ENCODE measurements at places on chromosomes 2 and 18.

DNA sequence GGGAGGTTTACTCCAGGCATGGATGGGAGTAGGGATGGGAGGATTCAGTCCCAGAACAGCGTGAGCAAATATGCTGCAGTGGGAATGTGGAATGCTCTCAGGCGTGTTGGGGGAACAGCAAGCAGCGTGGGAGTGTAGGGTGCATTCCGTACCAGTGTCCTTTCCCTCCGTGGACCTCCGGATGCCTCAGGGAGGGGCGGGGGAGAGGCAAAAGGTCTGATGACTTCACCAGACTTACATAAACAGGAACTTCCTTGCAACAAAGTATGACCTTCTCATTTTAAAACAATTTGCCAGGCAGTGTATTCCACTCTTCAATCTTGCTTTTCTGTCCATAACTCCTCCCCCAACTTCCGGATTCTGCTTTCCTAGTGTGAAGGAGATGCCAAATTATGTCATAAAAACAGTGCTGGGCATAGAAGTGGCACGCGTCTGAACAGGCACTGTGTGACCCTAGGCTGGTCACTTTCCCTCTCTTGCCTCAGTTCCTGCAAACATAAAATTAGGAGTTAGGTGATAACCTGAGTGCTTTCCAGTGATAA lies 36.9 kb downstream of the RPL37A start:
- no peak for DNase-seq

DNA sequence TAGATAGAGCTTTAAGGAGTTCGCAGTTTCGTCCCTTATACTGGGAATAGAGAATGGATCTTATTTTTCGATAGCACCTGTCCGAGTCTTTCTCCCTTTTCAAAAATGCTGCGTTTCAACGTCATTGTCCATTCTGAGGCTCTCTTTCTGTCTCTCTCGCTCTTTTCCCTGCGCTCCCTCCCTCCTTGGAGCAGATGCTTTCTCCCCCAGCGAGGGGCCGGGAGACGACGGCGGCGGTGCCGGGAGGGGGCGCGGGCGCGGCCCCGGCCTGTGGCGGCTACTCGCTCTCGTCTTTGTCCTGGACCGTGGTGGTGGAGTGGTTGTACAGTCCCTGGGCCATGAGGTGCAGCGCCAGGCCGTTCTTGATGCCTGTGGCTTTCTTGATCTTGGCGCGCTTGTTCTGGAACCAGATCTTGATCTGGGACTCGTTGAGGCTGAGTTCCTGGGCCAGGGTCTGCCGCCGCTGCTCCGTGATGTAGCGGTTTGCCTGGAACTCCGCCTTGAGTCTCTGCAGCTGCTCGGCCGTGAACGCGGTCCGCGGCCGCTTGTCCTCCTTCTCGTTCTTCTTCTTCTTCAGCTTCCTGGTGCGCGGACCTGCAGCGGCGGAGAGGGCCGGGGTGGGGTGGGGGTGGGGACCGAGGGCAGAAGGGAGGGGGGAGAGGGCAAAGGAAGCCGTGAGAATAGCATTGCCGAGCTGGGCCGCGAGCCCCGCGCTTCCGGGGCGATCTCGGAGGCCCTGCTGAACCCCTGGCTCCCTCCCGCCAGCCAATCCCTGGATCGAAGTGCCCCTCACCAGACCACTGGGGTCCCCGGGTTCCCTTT lies 4.6 kb downstream of the EN1 start:
- no peak for DNase-seq

GRCh38 chr2:83221258-83221657 lies 1237.8 kb downstream of the SUCLG1 start:
- no peak for DNase-seq

GRCh38 chr2:110853516-110853915 lies 121.1 kb downstream of the ACOXL start:
- peak; percentile 40 for DNase-seq

DNA sequence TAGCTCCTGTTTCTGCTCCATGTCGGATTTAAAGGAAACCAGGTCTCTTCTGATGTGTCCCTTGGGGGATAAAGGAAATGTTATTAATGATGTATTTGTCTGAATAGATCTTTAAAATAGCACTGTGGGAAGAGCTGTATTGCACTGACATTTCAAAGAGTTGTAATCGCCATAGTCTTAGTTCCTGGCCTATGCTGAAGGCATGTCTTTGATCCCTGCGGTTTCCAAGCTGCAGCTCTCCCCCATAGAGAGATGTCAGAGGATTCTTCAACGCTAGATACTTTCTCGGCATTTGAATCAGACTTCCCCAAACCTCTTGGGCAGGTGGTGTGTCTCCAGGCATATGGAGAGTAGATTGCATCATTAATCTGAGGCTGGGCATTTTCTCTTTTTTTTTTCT lies 40.4 kb downstream of the NAT8 start:
- DNase-seq: no peak

DNA sequence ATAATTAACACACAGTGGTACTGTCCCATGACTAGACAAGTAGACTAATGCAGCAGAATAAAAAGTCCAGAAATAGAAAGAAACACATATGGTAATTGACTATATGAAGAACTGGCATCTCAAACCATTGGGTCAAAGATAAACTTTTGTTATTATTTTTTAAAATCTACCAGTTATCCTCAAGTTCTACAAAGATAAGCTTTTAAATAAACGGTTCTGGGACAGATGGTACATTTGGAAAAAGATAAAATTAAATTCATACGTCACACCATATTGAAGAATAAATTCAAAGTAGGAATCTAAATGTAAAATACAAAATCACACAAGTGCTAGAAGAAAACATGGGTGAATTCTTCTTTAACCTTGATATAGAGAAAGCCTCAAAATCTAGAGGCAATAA lies 37.6 kb upstream of the PLEKHM3 start:
- DNase-seq: no peak

DNA sequence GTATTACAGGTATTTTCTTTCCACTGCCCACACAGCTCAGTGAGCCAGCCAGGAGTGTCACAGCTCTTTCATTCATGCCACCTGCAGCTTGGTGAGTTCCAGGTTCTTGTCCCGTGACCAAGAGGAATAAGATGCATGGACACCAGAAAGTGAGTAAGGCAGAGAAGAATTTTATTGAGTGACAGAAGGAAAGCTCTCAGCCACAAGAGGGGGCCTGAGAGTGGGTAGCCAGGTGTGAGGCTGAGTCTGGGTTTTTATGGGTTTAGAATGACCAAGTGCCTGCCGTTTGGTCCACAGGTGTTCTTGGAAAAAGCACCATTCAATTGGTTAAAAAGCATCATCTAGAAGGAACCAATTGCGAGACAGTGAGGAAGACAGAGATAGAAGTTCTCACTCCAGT lies 1097.1 kb upstream of the SLC39A10 start:
- no peak for DNase-seq

GRCh38 chr2:211157856-211158463 lies 601.6 kb downstream of the CPS1 start:
- DNase-seq: peak; percentile 21

DNA sequence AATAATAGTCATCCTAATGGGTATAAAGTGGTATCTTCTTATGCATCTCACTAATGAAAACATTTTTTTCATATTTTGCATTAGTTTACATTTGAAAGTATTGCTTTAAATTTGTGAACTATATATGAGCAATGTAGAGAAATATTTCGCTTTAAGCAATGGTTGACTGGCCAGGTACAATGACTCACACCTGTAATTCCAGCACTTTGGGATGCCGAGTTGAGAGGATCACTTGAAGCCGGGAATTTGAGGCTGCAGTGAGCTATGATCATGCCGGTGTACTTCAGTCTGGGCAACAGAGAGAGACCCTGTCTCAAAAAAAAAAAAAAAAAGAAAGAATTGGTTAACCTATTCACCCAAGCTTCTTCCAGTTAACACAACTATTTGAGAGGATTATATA lies 15.1 kb downstream of the ZCCHC2 start:
- no peak for DNase-seq

DNA sequence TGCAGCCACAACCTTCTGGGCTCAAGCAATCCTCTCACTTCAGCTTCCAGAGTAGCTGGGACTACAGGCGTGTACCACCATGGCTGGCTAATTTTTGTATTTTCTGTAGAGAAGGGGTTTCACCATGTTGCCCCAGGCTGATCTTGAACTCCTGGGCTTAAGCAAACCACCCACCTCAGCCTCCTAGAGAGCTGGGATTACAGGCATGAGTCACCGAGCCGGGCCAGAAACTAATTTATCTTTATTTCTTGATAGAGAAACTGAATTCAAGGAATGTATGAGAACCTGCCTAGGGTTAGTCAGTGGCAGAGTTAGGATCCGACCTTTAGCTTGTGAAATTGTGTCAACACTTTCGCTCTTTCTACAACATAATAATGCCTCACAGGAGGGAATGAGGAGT lies 19.3 kb upstream of the ITGAV start:
- DNase-seq: no peak

DNA sequence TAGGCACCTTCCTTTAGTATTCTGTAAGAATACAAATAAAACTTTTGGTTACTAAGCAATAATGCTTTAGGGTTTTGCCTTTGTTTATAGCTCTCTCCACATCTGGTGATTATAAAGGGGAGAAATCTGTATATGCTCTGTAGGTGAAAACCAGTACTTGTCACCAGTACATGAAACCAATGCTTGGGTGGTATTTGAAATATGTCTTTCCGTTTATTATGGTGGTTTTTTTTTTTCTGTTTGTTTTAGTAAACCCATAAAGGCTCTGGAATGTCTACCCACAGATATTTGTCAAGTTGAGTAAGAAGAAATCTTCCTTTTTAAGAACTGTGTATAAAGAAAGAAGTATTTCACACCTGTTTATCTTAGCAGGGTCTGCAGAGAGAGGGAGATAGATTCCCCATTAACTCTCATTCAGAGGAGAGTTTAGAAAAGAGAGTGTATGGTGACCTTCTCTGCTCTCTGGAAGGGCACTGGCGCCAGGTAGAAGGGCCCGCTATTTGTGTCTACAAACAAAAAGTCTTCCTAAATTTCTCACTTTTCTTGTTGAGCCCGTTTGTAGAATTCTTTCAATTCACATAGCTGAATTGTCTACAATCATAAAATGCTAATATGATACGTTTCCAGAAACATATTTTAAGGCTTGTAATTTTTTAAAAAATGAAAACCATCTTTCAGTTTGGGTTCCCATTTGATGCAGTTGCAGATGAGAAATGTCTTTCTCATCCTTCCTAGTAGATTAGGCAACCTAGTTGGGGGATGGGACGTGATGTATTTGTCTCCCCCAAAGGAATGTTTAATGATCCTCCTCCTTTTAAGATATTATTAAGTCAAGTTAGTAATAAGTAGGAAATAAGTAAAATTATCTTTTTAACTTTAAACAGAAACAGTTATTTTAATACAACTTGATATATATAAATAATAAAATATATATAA lies 33.9 kb downstream of the MAP3K20 start:
- no peak for DNase-seq

DNA sequence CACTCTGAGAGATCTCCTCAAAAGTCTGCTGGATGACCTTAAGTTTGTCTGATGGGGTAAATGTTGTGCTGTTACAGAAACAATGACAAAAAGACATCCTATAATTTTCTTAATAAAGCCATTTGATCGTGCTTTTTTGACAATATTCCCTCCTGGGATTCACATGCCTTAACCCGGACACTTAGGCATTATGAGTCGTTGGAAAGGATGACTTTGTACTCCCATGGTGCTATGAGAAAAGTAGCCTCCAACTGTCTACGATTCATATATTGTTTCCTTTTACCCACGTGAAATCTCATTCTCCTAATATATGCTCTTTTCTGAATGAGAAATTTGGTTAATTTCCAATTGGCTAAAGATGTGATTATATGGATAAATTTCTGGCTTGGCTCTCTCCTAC lies 6.1 kb upstream of the MPP4 start:
- DNase-seq: no peak

DNA sequence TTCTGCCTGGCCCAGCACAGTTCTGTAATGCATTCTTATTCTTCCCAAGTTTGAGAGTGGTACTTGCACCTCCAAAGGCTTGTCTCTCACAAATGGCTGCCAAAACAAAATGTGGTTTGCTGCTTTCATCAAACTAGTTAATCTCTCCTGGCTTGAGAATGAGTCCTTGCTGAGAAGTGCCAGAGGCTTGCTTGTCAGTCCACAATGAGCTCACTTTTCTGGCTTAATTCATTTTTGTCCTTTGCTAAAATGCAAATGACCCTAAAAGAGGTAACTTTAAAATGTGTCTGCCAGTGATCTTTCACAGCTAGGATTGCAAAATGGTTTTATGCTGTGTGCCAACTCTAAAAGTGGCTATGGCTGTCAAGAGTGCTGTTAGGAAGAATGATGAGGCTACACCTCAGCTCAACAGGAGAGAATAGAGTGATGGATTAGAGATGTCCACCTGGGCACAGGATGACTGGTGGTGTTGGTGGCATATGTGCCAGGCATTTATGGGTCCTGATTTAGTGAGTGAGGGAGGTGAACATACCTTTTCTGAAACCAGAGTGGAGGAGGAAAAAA lies 291.2 kb upstream of the HNMT start:
- DNase-seq: no peak

- DNase-seq: no peak
Observed at GRCh38 chr18:9825571-9826073, 60.2 kb upstream of the TXNDC2 start.

DNA sequence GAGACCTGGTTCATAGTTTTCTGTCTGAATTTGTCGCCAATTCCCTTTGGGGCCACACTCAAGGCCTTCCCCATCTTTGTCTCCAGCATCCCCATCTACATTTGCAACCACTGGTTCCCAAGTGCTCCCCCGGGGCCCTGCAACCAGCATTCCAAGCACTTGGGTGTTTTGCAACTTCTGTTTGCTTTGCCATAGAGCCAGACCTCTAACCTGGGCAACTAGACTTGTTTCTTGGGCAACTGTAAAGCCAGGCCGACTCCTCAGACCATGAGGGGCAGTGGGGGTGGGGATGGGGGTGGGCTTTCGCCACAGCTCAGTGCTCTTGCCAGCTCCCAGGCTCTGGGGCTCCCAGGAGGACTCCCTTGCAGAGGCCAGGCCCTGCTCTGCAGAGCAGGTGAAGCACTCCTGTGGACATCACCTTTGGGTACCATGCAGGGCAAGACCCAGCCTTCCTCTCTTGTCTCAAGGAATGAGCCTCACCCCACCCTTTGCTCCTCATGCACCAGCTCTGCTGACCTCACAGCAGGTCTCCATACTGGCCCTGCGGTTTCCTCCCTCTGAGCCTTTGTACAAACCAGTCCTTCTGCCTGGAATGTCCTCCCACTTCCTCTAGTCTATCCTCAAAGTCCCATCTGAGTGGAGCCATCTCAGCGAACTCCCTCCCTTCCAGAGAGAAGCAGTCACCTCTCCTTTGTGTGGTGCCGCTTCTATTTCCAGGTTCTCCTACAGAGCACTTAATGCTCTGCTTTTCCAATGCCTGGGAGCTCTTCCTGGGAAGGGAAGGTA lies 126.7 kb upstream of the MYCN start:
- no peak for DNase-seq

DNA sequence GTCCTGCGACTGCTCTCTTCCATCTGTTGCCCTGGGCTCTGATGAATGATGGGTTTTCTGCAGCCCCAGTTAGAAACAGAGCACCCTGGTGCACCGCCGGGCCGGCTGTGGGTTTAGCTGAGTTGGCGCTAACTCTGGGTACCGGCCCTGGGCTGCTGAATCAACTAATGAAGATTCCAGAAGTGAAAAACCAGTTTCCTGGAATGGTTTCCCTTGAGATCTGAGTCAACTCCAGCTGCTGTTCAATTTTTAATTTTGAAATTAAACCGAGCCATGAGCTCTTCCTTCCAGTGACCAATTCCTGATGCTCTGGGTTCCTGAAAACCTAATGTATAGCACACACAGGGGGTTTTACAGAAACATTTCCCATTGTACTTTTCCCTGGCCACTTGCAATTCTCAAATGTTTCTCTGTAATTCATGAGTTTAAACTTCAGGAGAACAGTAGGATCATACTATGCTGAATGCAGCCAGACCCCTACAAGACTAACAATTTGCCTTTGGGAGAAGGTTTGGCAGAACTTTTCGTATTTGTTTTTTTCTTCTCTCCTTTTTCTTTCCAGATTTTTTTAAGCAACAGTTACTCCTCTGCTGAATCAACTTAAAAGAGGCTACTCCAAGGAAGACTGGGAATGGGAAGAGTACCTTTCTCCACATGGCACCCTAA lies 5.5 kb downstream of the COL6A3 start:
- no peak for DNase-seq

All from stimulated activated CD4-positive, alpha-beta T cell treated with anti-CD3 and anti-CD28 coated beads, Interleukin-2, amount 100 ng/mL, for 4 hours (primary cell).